ENCODE measurements at places on chromosomes 2 and 18.
A peak's percentile ranks its signal among the peaks of the same experiment; 100 is the strongest.

- no peak for DNase-seq
Measured at GRCh38 chr2:85503851-85504777, 34.9 kb upstream of the MAT2A start.

DNA sequence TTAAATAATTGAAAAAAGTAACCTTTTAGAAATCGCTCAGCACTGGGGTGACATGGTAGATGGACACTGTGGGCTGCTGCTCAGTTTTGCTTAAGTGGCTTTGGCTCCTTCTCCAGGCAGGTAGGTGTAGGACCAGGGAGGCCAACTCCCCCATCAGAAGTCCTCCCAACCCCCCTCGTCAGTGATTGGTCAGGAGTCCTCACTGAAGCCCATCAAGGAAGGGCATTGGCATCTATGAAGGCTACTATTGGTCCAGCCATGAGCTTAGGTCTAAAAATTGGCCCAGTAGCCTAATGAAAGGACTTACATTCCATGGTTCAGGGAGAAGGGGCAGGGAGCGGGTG is 34.7 kb downstream of the ST3GAL5 start:
- DNase-seq, result no peak

- DNase-seq, result no peak
Measured at GRCh38 chr2:43251171-43251731, 24.8 kb upstream of the ZFP36L2 start.

- DNase-seq, result no peak
Measured at GRCh38 chr18:49161627-49162026, 210.9 kb upstream of the SMAD7 start.

GRCh38 chr2:202009019-202009481 is 24.6 kb upstream of the FZD7 start:
- DNase-seq, result no peak

DNA sequence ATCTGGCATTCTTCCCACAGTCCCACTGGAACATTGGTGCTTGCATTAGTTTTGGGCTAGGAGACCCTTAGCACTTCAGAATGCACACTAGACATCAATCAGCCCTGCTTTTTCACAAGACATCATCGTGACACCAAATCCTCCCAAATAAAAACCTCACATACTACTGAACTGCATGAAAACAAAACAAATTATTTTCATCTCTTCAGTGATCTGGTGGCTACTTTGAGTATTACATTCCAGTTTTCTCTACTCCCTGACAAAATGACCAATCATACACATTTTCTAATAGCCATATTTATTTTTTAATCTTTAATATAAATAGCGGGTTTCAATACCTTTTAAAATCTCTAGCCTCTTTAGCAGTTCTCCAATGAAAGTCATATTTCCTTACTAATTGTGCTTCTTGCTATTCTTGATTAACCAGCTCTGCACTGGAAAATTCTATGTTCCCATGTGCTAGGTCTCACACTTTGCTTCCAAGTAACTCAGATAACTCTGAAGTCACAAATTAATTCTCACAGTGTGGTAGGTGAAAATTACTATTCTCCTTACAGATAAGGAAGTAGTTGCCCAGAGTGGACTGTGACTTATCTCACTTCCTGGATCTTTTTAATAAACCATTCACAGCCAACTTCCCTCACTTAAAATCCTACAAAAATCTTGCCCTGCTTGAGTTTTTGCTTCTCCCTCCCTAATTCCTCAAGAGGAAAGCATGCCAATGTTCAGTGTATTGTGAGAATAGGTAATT is 82.5 kb upstream of the EPB41L3 start:
- no peak for DNase-seq

DNA sequence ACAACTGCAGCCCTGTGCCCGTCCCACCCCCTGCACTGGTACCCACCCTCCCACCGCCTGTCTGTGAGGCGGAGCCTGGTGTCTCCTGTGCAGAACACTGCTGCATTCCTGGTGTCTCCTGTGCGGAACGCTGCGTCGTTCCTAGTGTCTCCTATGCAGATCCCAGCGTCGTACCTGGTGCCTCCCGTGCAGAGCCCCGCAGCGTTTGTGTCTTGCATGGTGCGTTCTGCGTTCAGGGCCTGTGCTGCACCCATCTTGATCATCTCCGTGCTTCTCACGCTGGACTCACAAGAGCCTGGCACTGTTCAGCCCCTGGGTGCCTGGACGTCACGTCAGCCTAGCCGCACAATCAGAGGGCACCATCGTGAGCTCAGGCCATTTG is 248.6 kb upstream of the SALL3 start:
- no peak for DNase-seq

- no peak for DNase-seq
Measured at GRCh38 chr2:29699045-29699444, 222.3 kb downstream of the ALK start.

- no peak for DNase-seq
Measured at GRCh38 chr2:226190479-226191252, 609.0 kb downstream of the IRS1 start.

GRCh38 chr2:95500854-95501253 is 16.3 kb upstream of the TRIM43B start:
- DNase-seq, result no peak

GRCh38 chr2:217434180-217434975 is 568.4 kb downstream of the TNS1 start:
- no peak for DNase-seq

DNA sequence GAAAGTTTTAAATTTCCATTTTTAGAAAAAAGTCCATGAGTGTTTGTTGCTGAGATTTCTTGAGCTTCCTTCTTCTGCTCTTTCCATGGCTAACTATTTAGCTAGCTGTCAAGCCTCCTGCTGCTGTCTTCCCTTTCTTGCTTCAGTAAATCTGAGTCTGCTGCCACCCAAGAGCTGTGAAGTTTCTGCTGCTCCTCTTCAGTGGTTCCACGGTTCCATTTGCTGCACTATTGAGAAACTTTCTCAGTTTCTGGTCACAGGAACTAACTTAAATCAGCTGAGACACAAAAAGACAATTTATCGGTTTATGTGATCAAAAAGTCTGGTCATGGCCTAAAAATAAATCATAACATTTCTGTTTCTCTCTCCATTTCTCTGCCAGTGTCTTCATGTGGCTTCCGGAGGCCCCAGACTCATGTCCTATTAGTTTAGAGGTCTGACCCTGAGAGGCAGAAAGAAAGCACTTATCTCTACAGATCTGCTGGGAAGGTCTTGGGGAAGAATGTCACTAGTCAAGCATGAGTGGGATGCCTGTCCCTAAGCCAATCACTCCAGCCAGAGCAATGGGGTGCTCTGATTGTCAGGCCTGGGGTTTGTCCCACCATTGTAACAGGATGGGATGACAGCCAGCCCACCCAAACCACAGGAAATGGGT is 73.0 kb upstream of the ARL4C start:
- no peak for DNase-seq

GRCh38 chr2:239121600-239122012 is 273.7 kb downstream of the TWIST2 start:
- DNase-seq, result no peak

- DNase-seq, result no peak
Measured at GRCh38 chr2:232892843-232893242, 22.8 kb downstream of the SNORC start.

DNA sequence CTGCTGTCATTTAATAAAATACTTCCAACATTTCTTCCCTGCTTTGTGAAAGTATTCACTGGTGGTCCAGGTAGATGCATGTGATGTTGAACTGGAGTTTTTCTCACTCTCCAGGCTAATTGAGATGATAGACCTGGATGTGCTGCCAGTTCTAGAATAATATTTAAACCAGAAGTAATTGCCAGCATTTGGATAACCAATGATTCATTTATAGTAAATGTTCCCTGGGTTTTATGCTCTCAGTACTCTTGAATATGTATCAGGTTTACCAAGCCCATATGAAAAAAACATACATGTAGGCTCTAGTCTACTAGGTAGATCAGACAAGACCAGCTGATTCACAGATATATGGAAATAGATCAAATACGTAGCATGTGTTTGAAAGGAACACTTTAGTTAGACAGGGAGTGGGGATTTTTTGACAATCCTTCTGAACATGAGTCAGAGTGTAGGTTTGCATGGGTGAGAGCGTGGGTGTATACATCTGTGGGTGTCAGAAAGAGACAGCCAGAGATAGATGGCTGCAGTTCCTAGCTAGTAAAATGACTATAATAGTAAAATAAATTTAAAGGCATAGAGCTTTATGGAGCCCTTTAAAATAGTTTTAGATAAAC is 115.1 kb downstream of the NAB1 start:
- peak; percentile 8 for DNase-seq

GRCh38 chr2:5026571-5027234 is 665.5 kb upstream of the SOX11 start:
- DNase-seq, result no peak

DNA sequence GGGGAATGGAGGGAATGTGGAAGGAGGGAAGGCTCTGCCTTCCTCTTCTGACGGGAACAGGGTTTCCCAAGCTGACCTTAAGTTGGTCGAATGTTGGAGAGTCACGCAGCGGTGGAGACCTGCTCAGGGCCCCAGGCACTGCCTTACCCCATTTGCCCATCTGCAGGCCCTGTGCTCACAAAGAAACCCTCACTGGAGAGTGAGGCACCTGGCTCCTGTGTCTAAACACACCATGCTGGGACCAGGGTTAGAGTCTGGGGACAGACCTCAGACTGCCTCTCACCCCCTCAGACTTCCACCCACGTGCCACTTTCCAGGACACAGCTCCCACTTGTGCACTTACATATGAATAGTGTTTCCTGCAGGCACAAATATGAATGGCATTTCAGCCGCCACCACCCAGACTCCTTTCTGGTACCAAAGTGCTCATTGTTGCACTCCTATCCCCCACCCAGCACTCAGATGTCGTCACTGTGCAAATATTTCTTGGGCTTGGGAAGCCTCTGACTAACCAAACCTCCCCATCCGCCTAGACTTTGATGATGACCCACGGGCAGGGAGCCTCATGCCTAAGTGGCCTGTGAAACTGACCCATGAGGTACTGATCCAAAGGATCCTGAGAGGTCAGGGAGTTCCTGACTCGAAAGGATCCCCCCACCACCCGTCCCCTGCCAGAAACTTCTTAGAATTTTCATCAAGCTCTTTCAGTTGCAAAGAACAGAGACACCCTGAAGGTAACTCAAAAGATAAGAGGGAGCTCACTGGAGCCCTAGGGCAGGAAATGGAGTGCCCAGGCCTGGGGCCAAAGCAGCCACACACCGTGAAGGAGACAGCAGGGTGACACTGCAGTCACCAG is 78.3 kb downstream of the STPG4 start:
- no peak for DNase-seq

DNA sequence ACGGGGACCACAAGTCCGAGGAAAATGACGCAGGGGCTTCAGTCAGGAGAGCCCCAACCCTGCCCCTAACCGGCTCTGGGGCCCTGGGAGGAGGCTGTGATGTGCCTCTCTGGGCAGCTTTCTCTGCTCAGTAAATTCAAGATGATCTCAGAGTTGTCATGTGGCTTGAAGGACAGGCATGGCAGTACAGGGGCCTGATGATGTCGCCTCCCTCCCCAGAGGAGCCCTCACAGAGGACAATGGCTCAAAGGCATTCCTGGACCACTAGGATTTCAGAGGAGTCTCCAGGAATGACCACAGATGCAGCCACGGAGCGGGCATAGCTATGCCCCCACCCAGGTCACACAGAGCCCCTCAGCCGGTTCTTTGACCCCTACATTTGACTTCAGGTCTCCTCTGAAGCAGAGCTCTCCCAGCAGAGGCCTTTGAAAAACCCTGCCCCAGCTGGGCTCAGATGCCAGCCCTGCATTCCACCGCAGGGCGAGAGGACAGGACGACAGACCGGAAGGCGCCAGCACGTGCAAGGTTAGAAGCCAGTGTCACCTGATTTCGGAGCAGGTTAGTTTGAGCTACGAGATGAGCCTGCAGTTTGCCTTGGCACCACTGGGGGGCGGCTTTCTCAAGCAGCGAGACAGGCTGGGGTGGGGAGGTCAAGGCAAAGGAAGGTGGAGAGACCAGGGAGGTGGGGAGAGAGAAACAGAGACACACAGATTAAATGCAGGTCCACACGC is 39.2 kb downstream of the BIN1 start:
- peak; percentile 52 for DNase-seq

DNA sequence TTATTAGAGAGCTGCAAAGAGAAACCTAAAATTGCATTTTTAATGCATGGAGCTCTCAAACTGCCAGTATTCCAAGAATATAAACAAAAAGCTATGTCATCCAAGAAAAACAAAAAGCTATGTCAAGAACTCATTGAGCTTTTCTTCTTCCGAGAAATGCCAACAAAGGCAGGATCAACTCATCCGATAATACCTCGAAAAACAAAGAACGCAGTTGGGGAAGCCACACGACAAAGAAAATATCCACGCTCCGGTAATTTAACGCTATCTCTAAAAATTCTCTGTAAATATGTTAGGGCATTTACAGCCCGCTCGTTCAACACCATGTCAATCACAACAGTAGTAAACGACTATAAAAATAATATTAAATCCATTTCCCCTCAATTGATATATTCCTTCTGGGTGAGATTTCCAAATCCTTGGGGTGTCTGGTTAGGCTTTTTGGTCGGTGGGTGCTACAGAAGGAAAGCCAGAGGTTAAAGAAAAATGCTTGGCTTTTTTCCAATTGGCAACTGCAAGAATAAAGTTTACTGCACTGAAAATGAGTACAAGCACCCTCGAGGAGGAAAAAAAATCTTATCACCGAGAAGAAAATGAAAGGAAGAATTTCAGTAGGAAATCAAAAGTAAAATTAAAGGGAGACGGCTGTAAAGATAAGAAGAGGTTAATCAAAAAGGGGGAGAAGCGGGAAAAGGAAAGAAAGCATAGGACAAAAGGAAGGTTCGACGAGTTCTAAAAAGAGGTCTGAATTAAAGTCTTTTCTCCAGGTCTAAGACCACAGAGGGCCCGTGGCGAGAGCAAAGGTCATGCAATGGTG is 856 bp downstream of the TIA1 start:
- no peak for DNase-seq

DNA sequence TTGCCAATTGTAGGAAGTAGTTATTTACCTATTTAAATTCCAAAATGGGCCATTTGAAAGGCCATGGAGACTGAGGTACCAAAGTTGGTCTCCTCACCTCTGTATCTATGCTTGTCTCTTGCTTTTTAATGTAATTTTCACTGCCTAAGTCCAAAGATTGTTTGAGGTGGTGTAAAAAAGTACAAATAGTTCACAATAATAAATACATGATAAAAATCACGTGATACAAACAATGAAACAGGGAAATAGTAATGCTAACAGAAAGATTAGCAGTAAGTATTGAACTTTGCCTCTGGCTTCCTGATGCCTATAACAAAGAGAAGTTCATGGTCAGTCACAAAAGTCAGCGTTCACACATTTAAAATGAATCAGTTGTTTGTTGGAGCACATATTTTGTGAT is 67.6 kb downstream of the CNTNAP5 start:
- no peak for DNase-seq

- DNase-seq, result no peak
Measured at GRCh38 chr2:83665154-83665553, 793.9 kb downstream of the SUCLG1 start.

DNA sequence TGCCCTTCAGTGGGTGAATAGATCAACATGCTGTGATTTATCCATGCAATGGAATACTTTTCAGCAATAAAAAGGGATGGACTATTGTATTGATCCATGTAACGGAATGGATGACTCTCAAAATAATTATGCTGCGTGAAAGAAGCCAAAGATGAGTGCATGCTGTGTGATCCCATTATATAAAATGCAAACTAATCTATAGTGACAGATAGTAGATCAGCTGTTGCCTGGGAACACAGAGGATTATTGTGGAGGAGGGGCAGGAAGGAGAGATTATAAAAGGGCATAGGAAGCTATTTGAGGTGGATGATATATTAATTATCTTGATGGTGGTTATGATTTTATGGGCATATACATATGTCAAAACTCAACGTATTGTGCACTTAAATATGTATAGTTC is 55.5 kb upstream of the ADAM23 start:
- DNase-seq, result no peak

GRCh38 chr18:35441857-35442595 is 55.7 kb downstream of the INO80C start:
- no peak for DNase-seq

All from stimulated activated CD4-positive, alpha-beta T cell treated with anti-CD3 and anti-CD28 coated beads, Interleukin-15, amount 100 ng/mL, for 1 hour (primary cell).